Kidney tubule cell (primary cell): ENCODE measurements at places on chromosomes 16 and 17.
A peak's percentile ranks its signal among the peaks of the same experiment; 100 is the strongest.

DNA sequence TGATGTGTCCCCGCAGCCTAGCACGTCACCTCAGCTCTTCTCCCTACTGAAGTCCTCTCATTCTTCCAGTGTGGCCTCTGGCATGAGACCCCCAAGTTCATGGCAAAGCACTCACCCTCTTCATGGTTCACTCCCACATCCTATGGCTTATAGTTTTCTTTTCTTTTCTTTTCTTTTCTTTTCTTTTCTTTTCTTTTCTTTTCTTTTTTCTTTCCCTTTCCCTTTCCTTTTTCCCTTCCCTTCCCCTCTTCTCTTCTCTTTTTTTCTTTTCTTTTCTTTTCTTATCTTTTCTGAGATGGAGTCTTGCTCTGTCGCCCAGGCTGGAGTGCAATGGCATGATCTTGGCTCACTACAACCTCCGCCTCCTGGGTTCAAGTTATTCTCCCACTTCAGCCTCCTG is 58.4 kb upstream of the NLRP1 start:
- DNase-seq: no peak

DNA sequence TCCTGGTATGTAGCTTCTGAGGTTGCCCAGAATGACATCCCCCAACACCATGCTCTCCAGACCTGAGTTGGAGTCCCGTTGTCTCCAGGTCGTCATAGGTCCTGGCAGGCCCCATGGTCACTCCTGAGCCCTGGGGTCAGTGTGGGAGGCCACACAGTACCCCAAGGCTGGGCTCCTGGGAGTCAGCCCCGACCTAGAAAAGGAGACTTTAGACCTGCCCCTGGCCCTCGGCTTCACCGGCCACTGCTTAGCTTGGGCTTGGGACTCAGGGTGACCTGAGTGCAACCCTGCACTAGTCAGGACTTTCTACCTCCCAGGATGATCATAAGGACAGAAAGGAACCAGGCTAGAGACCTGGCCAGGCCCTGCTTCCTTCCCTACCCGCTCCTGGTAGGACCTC is 65.8 kb downstream of the PRMT7 start:
- no peak for DNase-seq

GRCh38 chr17:77185137-77185536 is 44.4 kb downstream of the SEC14L1 start:
- peak; percentile 43 for DNase-seq

DNA sequence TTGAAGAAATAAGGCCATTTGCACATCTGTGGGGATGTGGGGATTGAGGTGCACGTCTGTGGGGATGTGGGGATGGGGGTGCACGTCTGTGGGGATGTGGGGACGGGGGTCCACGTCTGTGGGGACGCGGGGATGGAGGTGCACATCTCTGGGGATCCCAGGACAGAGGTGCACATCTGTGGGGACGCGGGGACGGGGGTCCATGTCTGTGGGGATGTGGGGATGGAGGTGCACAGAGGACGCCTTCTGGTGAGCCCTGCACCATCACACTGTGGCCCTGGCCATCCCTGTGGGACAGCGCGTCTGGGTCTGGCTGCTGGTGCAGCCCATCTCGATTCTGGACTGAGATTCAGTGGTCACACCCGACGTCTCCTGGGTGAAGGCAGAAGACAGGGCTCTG is 161.4 kb downstream of the LAT start:
- DNase-seq: no peak

DNA sequence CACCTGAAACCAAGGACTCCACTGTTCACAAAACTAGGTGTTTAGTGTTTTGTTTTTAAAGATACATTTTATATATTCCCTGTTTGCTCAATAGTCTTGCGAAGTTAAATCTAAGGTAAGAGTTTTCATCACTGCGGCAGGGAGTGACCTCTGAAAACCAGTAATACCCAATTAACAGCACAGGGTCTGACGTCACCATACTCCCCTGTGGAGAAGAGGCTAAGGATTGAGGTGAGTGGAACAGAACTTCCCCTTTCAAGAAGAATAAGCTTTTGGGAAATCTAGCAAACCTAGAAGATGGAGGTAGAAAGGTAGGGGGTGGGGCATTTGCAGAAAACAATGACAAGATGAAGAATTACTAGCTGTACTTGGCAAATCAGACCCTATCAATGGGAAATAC is 120.7 kb downstream of the CDH8 start:
- DNase-seq: no peak

- peak; percentile 97 for DNase-seq
Measured at GRCh38 chr17:45293413-45294211, 23.2 kb downstream of the MAP3K14 start.

DNA sequence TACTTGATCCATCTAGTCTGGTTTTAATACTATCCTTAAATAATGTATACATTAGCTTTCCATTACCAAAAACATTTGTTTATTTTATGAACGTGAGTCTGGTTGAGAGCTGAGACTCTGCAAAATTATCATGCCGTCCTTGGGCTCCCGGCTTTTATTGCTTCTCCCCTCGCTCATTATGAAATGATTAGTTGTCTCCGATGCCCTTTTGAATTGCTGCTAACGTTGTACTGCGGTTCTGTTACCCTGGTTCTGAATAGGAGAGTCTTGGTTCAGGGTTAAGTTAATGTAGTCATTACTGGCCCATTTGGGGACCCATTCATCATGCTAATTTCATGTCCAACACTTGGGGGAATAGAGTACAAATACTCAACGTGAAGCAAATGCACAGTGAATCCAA is 12.8 kb downstream of the XYLT1 start:
- no peak for DNase-seq

- DNase-seq: no peak
Measured at GRCh38 chr17:50144845-50145531, 5.5 kb downstream of the PPP1R9B start.

DNA sequence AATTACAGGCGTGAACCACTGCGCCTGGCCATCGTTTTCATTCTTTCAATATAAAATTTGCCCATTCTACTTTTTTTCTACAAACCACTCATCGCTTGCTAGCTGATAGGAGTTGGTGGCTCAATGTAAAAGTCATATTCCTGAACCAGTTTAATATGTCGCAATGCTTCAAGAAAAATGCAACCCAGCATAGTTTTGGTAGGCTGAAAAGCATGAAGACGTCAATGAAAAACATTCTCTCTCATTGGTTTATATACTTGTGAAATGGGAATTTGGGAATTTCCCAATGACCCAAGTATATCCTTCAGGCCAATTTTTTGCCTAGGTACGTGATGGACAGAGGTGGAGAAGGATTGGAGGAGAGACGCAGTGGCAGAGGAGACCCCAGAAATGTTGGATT is 26.9 kb downstream of the USP43 start:
- DNase-seq: no peak

- peak; percentile 28 for DNase-seq
Measured at GRCh38 chr17:37182786-37183465, 192.9 kb upstream of the C17orf78 start.

- no peak for DNase-seq
Measured at GRCh38 chr17:36144014-36144413, 32.4 kb downstream of the TBC1D3B start.

GRCh38 chr17:71725811-71726210 is 395.0 kb upstream of the SOX9 start:
- no peak for DNase-seq

GRCh38 chr17:27445971-27446370 is 10.3 kb upstream of the KSR1 start:
- DNase-seq: no peak

GRCh38 chr17:57487573-57487972 is 231.2 kb downstream of the MSI2 start:
- DNase-seq: no peak

- DNase-seq: no peak
Measured at GRCh38 chr16:72179204-72179970, 7.4 kb upstream of the PMFBP1 start.

DNA sequence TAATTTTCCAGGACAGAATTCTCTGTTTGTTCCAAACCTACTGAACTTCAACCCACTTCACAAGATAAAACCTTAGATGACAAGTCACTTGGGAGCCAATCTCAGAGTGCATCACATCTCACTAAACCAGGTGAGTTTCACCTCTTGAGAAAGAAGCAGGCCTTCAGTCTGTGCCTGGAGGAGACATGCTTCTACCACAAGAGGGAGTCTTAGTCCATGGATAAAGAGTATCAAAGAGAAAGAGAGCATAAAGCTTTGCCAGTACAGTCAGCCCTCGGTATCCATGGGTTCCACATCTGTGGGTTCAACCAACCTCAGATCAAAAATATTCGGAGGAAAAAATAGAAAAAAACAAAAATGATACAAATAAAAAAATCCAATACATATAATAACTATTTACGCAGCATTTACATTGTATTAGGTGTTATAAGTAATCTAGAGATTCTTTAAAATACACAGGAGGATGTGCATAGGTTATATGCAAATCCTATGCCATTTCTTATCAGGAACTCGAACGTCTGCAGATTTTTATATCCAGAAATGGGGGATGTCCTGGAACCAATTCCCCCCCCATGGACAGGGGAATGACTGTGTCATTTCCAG is 37.7 kb downstream of the DUSP14 start:
- peak; percentile 70 for DNase-seq

- DNase-seq: peak; percentile 74
Measured at GRCh38 chr17:17694169-17695081, 13.2 kb downstream of the RAI1 start.

GRCh38 chr17:66789961-66790437 is 44.9 kb upstream of the CACNG5 start:
- no peak for DNase-seq

GRCh38 chr16:21962475-21962874 is 9.3 kb downstream of the UQCRC2 start:
- DNase-seq: no peak

- peak; percentile 75 for DNase-seq
Measured at GRCh38 chr17:78338486-78339259, 21.2 kb downstream of the SOCS3 start.

- DNase-seq: no peak
Measured at GRCh38 chr17:9343516-9343915, 232.1 kb downstream of the STX8 start.

DNA sequence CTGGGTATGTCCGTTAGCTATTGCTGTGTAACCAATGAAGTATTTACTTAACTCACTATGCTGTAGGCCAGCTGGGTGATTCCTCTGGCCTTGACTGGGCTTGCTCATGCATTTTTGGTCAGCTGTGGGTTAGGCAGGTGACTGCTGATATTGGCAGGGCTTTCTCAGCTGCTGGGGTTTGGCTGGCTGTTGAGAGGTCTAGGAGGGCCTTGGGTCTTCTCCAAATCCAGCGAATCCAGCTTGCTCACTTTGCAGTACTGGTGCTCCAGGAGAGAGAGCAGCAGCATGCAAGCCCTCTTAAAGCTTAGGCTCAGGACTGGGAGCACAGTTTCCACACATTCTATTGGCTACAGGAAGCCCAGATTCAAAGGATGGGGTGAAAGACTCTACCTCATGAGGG is 270.1 kb downstream of the PHKB start:
- peak; percentile 40 for DNase-seq

- no peak for DNase-seq
Measured at GRCh38 chr17:34682305-34682704, 102.9 kb downstream of the TMEM132E start.

- no peak for DNase-seq
Measured at GRCh38 chr16:73067671-73068540, 20.0 kb upstream of the ZFHX3 start.

- peak; percentile 72 for DNase-seq
Measured at GRCh38 chr17:60392845-60393702, 1.1 kb upstream of the USP32 start.

DNA sequence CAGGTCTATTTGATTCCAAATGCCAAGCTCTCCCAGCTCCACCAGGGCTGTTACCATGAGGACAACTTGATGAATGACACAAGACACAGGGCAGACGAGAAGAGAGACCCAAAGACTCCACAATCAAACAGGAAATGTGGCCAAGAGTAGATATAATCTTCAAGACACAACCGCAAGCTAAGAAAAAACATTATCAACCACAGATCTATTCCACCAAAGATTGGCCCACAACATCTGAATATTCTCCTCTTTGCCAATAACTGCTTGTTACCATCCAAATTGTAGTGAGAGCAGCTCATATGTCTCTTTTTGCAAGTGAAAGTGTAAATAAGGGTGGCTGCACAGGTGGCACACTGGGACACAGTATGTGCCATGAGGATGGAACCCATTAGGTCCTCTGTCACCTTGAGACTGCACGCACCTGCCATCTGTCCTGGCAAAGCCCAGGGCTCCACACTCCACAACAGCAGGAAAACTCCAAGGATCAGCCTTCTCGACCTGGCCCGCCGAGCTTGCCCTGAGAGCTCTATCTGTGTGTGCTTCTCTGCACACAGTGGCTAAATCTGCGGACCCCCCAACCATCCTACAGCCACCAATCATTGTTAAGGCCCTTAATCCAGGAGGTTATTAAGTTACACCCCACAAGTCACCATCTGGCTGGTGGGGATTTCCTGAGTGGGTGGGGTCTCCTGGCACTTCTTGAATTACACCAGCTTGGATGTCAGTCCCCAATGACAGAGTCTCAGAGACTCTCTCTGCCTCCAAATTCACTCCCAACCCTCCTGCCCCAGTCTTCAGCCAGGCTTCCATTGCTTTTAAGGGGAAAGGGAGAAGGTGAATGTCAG is 50.5 kb downstream of the DYNLRB2 start:
- DNase-seq: no peak

DNA sequence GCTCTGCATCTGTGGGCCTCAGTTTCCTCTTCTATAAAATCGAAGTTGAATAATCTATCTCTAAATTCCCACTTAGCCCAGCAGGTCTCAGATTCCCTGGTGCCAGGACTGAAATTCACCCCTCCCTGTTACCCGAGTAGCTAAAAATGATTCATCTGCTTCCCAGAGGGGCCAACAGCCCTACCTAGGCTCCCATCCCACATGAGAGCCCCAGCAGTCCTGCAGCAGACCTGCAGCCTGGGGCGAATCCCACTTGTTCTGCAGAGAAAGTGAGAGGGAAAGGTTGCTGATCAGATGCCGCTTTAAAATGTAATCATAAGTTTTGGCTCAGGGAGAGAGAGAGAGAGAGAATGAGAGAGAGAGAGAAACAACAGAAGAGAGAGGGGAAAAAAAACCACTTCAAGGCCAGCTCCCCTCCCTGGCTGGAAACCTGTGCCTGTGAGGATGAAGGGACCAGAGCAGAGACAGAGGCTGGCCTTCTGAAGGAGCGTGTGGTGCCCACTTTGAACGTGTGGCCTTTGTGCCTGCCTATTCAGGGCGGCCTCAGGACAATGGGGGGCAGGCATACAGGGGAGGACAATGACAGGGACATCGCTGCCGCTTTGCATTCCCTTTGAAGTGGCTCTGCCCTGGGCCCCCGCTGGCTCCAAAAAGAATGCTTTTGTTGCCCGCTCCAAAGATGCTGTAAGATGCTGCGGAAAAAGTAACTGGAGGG is 85.2 kb upstream of the NKD1 start:
- no peak for DNase-seq

- no peak for DNase-seq
Measured at GRCh38 chr17:2146132-2146871, 91.4 kb downstream of the HIC1 start.
